ENCODE measurements at places on chromosomes 12 and 14.
A peak's percentile ranks its signal among the peaks of the same experiment; 100 is the strongest.

- no peak for DNase-seq
Observed at GRCh38 chr12:108328420-108328819, 10.7 kb downstream of the CMKLR1 start.

DNA sequence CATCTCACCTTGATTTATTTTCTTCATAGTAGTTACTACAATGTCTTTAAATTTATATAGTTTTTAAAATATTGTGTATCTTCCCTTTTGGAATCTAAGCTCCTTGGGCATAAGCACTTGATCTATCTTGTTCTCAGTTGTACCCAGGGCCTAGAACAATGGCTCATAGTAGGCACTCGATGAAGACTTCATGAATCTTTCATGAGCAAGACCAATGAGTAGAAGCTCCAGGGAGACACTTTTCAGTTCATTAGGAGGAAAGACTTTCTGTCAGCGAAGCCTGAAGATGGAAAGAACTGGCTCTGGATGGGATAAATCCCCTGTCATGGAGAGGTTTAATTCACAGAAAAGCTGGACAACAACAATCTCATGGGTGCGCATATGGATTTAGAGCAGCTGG lies 140.2 kb upstream of the CRY1 start:
- DNase-seq, result no peak

GRCh38 chr14:84963518-84963917 lies 566.4 kb upstream of the FLRT2 start:
- DNase-seq, result no peak

DNA sequence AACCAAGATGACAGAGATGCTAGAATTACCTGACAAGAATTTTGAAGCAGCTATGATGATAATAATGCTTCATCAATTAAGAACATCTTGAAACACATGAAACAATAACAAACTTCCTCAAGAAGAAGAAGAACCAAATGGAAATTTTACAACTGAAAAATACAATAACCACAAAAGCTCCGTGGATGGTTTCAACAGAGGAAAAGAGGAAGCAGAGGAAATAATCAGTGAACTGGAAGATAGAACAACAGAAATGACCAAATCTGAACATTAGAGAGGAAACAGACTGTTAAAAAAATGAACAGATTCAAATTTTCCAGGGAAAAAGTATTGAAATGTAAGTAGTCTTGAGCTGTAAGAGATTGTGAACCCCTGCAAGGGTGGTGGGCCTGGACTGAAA lies 62.8 kb upstream of the SLC35F4 start:
- DNase-seq, result no peak

DNA sequence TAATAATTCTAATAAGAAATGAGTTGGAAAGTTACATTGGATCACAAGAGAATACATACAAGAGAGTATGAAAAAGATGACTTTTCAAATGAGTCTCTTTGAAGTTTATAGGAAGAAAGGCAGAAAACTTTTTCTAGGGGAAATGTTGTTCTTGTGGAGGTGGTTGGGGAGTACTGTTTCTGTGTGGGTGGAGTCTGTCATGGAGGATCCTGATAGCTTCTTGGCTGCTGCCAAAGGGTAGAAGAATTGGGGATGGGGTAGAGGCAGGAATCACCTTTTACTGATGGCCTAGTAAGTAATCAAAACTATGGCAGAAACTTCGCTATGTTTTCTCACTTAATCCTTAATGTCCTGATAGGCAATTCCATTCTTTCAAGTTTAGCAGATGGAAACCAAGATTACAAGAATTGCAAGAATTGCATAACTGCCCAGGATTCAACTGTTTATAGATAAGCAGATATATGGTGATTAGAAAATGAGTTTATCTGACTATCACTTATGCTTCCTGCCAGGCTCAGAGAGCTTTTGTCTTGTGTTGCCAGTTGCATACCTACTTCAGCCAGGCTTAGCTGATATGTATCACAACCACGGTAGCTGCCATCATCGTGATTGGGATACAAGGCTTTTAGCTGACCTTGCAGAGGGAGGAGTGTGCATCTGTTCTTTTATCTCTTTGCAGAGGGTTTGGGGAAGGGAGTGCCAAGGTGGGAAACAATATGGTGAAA lies 463.9 kb downstream of the TMTC2 start:
- DNase-seq, result no peak

DNA sequence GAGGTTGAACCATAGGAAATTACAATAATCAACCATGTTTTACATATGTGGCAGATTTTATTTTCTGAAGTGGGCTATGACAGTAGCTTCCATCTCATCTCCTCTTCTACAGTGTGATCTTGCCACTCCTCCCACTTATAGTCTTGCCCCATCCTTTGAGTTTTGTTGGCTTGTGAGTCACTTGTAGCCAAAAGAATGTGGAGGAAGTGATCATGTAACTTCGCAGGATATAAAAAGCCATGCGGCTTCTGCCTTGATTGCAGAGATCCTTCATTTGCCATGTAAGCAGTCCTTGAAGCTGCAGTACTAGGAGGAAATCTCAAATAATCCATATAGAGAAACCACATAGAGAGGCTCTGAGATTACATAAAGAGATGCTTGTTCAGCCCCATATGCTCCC lies 13.7 kb upstream of the ZNF84 start:
- DNase-seq, result peak; percentile 13

DNA sequence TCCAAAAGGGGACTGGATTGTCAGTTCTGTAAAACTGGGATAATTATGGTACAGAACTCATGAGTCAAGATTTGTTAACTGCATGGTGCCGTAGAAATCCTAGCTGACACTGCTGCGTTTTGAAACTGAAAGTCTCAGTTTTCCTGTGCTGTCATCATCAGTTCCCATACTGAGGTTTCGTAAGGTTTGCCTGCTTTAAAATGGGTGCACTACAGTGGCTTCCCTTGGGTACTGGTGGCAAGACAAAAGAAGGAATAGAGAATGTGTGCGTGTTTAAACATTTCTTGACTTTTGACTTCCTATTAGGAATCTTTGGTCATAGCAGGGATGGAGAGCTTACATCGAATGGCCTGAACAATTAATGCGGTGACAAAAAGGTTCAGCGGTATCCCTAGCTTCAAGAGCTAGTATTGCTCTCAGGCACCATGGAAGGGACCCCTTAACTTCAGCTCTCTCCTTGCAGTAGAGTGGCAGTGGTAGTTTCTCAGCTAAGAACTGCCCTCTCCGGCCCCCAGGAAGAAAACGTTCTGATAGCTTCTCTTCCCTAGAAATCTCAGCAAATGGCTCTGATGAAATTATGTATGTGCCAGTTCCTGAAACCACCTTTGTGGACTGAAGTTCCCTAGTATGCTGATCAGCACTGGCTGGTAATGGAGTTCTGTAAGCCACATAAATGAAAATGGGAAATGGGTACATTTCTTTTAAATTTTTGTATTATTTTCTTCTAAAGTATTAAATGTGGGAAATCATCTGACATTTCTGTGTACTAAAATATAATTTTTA lies 28.9 kb downstream of the ANO6 start:
- DNase-seq, result peak; percentile 52

GRCh38 chr14:76499399-76499798 lies 123.5 kb downstream of the ESRRB start:
- DNase-seq, result no peak

- no peak for DNase-seq
Observed at GRCh38 chr12:74381958-74382357, 155.7 kb upstream of the ATXN7L3B start.

- DNase-seq, result peak; percentile 46
Observed at GRCh38 chr12:16348435-16349130, 1.1 kb downstream of the MGST1 start.

GRCh38 chr12:124557518-124558223 lies 9.7 kb downstream of the NCOR2 start:
- DNase-seq, result no peak
